ENCODE measurements at places on chromosomes 7 and 10. TPM values are rescaled to one million over a fixed set of nuclear protein-coding genes. Genes with fewer than 3 reads are reported as not detected.

DNA sequence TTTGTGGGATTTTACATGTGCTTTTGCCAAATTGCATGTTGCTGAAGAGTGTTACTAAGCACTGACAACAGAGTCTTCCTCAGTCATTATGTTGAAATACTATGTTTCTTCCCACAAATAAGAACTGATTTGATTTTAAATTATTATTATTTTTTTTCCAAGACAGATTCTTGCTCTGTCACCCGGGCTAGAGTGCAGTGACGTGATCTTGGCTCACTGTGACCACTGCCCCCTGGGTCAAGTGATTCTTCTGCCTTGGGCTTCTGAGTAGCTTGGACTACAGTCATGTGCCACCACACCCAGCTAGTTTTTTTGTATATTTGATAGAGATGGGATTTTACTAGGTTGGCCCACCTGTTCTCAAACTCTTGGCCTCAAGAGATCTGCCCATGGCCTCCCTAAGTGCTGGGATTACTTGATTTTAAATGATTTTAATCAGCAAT lies 42.3 kb downstream of the MINPP1 start:
- no peak for DNase-seq

DNA sequence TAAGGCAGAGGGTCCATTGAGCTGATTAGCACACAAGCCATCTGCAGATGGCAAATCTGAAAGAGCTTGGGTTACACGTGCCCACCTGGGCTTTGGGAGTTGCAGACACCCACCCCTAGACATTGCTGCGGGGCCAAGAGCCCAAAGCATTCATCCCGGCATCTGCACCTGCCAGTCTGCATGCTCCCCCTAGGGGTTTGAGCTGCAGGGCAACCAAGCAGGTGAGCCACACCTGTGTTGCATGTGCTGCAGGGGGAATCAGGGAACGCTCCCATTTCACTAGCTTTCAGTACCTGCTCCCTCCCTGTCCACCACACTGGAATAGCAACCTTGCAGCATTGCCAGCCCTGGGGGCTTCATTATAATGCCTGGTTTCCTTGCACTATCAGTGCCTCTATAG lies 21.1 kb downstream of the C7orf33 start:
- DNase-seq = no peak

DNA sequence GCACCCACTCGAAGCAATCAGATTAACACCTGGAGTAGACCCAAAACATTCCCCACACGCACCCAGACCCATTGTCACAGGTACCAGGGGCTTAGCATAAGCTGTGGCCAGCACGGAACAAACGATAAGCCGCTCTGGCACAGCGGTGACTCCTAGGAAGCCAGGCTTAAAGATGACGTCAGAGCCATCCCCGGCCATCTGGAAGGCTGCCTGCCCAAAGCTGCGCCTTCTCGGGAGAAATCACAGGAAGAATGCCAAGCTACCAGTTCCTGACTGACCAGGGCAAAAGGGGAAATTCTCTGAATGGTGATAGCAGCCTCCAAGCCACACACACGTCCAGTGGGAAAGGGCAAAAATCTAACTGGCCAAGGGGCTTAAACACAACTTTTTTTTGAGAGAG lies 13.0 kb upstream of the WIPI2 start:
- DNase-seq = no peak

- DNase-seq = no peak
Measured at GRCh38 chr7:1136841-1137516, 23.0 kb downstream of the ZFAND2A start.

DNA sequence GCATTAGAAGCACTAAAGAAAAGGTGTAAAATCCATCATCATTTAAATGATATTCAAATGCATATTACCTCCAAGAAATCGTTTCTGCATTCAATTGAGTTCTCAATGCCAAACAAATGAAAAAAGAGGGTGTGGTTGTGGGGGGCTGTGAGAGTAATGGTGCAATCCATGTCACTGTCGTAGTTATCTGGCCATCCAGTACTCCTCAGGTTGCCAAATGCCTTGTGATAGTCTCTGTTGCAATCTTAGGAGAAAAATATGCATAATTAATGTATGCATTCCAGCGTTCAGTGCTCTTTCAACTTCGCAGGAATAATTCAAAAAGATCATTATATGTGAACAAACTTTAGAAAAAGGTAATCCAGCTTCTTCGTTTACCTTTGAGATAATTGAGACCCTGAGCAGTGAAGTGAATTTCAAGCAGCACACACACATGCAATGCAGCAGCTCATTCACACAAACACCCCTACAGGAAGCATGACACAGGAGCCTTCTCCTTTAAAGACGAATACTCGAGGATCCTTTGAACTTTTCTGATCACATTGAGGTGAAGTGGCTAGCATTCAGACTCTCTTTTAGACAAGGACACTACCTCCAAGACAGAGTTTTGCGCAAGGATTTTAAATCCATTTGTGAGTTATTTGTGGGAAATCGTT lies 73.4 kb downstream of the OR13A1 start:
- DNase-seq = no peak

DNA sequence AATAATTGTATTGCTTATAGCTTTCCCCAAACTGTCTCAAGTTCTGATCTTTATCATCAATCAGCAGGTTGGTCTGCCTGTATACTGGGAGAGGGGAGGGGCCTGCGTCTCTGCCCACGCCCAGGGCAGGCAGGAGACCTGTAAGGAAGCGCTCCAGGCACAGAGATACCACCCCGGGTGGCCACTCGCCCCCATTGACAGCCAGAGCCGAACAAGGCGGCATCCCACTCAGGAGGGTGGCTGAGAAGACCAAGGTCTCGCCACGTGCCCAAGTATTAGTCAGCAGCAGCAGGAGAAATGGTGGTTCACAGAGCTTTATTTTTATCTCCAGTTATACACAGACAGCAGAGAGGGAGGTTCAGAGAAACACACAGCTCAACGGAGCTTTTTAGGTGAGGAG lies 7.2 kb downstream of the STK32C start:
- no peak for DNase-seq

Gene HSPA14
- total RNA-seq = 14.2 TPM

Gene ANKRD61
- total RNA-seq = not detected

Gene SMKR1
- not detected for total RNA-seq
